Thoracic aorta (tissue), 2 donors: ENCODE measurements at places on chromosomes 1 and 21. TPM values are rescaled to one million over a fixed set of nuclear protein-coding genes. Genes with fewer than 3 reads are reported as not detected.

GRCh38 chr1:68745011-68745410 lies 248.1 kb upstream of the DEPDC1 start:
- no peak for DNase-seq

KIF21B gene
- 4.7 TPM for total RNA-seq

DNA sequence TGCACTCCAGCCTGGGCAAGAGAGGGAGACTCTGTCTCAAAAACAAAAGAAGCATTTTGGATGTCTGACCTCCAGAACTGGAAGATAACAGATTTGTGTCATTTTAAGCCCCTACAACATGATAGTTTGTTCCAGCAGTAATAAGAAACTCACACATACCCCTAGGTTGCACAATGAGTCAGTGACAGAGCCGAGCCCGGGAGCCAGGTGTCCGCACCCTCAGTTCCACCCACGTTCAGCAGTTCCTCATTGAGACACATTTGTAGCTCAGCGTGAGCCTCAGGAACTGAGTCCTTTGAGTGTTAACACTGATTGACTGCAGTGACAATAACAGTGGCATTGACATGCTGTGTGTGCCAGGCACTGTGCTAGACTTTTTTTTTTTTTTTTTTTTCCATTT lies 19.8 kb downstream of the LRRC38 start:
- DNase-seq = no peak

KRTAP6-3 gene
- not detected for total RNA-seq

GRCh38 chr1:216740331-216740730 lies 17.1 kb upstream of the ESRRG start:
- no peak for DNase-seq

U2AF1 gene
- 72.4 TPM for total RNA-seq

ERICH3 gene
- total RNA-seq = not detected

NBPF10 gene
- total RNA-seq = 5.0 TPM

LCE1D gene
- total RNA-seq = not detected

GRCh38 chr1:168835791-168836190 lies 106.8 kb upstream of the DPT start:
- DNase-seq = no peak

- no peak for DNase-seq
These were observed 46.3 kb upstream of the PDE9A start for GRCh38 chr21:42607102-42607501.
